ENCODE measurements at places on chromosomes 5 and 9.
A peak's percentile ranks its signal among the peaks of the same experiment; 100 is the strongest.

- DNase-seq: no peak
These were observed 27.0 kb downstream of the MAT2B start for GRCh38 chr5:163532171-163533084.

DNA sequence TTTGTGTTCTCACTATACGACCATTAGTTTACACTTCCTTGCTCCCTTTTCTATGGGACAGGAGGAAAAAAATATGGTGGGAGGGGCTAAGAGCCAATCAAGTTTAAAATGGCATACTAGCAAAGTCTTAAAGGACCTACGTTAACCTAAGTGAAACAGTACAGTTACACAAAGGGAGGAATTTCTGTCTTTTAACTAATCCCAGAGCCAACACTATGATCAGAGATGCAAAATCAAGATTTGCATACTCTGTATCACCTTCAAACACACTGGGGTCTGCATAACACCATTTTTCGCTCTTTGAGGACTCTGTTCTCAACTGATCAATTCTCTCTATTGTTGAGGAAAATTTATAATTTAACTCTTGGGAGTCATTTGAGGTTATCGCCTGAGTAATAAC is 49.8 kb downstream of the ALDH1A1 start:
- no peak for DNase-seq

DNA sequence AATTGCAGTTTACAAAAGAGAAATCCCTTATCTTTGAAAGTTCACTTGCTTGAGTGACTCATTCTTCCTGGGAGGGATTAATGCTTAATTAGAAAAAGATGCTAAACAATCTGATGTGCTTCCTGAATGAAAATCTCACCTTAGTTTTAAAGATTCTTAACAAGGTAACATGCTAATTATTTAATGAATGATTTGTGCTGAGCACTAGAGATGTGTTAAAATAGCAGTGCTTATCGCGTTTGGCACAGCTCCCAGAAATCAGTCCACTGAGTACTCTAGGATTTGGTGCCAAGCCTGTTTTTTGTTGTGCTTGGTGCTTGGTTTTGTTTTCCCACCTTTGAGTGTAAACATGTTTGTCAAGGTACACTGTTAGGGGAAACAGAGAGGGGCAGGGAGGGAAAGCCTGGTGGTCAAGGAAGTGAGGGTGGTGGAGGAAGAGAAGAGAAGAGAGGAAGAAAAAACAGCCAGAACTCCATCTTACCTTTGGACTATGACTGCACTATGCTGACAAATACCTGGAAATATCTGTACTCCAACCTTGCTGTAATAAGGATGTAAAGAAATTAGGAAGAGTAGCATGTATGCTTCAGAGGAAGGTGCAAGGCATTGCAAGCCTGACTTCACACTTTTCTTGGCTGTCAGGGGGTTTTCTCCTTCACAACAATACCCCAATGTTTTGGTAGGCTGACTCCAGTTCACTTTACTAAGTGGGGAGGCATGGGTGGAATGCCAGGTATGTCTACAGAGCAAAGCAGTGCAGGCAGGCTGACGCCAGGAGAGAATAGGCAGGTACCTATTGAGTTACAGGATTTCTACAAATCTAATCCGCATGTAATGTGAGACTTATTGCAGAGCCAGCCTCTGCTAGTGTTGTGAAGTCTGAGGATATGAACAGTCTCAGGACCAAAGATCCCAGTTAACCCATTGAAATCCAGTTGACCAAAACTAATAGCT is 157.2 kb upstream of the ISL1 start:
- DNase-seq: no peak

DNA sequence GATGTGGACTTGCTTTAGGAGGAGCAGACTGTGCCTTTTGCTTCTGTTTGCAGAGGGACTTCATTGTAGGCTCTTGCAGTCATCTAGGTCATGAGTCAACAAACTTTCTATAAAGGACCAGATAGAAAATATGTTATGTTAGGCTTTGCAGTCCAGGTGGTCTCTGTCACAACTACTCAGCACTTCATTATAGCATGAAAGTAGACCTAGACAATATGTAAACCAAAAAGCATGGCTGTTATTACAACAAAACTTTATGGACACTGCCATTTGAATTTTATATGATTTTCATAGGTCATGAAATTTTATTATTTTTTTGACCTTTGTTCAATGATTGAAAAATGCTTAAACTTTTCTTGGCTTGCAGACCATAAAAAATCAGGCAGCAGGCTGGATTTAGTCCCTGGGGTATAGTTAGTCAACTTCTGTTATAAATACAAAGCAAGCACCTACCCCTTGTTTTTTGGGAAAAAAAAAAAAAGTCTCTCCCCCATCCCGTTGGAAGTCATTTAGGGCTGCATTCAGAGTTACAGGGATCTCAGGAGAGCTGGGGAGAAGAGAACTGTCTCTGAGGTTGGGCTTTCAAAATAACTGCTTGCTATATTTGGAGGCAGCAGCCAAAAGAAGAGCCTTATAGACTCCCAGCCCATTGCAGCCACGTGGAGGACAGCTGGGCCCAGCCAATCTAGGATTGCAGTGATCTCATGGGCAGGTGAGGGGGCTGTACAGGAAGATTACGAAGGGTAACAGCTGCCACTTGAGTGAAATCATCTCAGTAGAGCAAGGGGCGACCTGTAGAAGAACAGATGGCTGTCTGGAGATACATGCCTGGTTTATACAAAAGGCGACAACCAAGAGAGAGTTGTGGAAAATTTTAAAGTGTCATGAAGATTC is 136.6 kb upstream of the TNC start:
- DNase-seq: no peak

GRCh38 chr9:3857673-3858072 is 331.9 kb upstream of the RFX3 start:
- no peak for DNase-seq

- DNase-seq: no peak
These were observed 421 bp upstream of the DEPDC1B start for GRCh38 chr5:60700416-60700757.

GRCh38 chr9:100714372-100715099 is 136.7 kb downstream of the CAVIN4 start:
- peak; percentile 21 for DNase-seq

GRCh38 chr9:110217656-110218099 is 9.7 kb upstream of the C9orf152 start:
- DNase-seq: no peak

- no peak for DNase-seq
These were observed 108.2 kb upstream of the TNC start for GRCh38 chr9:115226152-115226551.

GRCh38 chr9:81150016-81150625 is 539.2 kb downstream of the TLE1 start:
- DNase-seq: no peak

DNA sequence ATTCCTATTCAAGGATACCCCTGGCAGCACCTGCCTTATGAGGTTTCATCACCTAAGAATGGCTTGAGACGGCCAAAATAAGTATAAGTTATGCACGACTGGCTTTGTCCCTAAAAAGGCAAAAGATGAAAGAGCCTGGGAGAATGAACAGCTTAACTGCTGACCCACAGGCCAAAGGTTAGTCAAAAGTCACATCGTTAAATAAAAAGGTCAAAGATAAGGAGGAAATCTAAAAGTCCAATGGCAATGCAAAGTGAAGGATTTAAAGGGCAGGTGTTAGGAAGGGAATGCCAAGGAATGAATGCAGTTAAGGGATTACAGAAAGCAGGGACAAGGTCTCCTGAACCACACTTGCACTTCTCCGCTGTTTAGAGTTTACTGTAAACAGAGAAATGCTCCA is 5.6 kb downstream of the TAL2 start:
- DNase-seq: no peak
